Astrocyte (in vitro differentiated cells and primary cell): ENCODE measurements at places on chromosomes 7 and 10. TPM values are rescaled to one million over a fixed set of nuclear protein-coding genes. Genes with fewer than 3 reads are reported as not detected.

GRID1 gene
- 0.48 and 0.75 TPM in 2 replicates for total RNA-seq

PRXL2A gene
- 24.3 and 29.9 TPM in 2 replicates for total RNA-seq

C7orf33 gene
- not detected in 2 replicates for total RNA-seq

GNAT3 gene
- not detected in 2 replicates for total RNA-seq

VWA2 gene
- total RNA-seq: 0.25 TPM in 1 of 2 replicates, not detected in the other

TAS2R3 gene
- total RNA-seq: 1.00 and 1.2 TPM in 2 replicates

FAS gene
- total RNA-seq: 32.3 and 32.6 TPM in 2 replicates

DNA sequence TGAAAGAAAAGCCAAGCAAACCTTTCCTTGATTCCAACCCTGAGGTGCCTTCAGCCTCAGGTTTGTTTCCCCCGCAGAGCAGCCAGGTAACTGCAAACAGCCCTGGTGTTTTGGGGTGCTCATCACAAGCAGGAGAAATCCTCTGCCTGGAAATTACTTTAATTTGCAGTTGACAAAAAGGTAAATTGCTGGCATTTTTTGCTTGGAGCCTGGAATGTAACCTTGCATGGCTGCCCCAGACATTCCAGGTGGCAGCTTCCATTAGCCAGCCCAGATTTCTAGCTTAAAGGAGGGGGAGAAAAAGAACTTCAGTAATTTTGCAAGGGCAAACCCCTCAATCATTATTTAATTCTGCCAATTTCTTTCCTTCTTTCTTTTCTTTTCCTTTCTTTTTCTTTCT, 194.4 kb downstream of the MYOF start:
- DNase-seq: no peak

- DNase-seq: no peak
Observed at GRCh38 chr10:50420196-50420595, 168.9 kb upstream of the ASAH2 start.

- DNase-seq: no peak
Observed at GRCh38 chr7:33539659-33540400, 365.5 kb upstream of the BMPER start.

DNA sequence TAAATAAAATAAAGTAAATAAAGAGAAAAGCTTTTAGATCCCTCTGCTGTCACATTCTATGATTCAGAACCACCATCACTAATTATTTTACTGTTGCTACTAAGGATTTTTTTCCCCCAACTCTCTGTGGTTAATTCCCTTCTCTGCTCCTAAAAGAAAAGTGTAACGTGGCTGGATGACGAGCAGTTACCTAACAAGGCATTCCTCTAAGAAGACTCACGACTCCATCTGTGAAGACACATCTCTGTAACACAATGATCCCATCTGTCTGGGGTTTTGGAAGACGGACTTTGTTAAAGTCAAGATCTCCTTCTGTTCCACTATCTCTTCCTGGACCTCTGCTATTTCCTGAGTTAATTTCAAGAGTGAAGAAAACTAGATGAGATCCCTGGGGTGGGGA, 179.9 kb downstream of the SFMBT2 start:
- DNase-seq: peak; percentile 69

GRCh38 chr10:8365935-8366911, 311.7 kb downstream of the GATA3 start:
- peak; percentile 99 for DNase-seq

GRCh38 chr7:37048674-37049073, 324.4 kb upstream of the AOAH start:
- DNase-seq: no peak

DNA sequence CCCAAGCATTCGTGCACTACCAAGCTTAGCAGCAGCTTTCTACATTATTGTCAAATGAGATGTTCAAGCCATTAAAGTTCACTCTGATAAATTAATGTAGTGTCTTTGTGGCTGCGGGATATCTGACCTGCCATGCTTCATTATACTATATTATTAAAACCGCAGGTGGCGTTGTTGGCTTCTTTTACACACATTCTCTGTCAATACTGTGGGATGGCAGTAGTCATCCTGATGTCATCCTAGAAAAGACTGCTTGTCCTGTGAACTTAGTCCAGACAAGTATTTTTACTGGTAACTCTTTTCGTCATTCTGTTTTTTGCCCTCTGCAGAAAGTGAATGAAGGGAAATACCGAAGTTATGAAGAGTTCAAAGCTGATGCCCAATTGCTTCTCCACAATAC, 103.9 kb downstream of the ZMYND11 start:
- peak; percentile 86 for DNase-seq

DNA sequence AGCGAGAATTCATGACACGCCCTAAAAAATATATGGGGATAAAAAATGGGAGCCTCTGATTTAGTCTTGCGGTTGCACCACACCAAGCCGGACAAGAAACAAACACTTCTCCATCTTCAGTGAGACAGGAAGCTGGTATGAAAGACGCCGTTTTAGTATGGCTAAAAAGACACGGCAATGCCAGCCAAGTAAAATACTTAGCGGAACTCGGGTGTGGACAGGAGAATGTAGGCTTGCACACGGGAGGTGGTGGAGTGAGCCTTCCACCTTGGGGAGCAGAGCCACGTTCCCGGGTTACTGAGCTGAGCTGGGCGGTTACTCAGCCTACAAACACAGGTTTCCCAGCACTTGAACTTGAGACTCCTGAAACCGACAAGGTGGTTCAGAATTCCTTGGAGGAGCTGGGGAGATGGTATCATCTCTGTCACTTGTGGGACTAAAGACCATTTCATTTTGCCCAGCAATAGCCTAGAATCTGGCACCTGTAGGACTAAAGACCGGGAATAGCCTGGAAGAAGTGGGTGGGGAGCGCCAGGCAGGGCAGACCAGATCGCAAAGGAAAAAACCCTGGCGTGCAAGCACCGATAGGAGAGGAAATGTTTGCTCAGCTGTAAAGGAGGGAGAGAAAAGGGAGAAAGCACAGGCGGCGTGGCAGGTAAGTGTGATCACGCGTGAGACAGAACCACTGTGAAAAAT, 34.8 kb upstream of the SEPHS1 start:
- no peak for DNase-seq

DNA sequence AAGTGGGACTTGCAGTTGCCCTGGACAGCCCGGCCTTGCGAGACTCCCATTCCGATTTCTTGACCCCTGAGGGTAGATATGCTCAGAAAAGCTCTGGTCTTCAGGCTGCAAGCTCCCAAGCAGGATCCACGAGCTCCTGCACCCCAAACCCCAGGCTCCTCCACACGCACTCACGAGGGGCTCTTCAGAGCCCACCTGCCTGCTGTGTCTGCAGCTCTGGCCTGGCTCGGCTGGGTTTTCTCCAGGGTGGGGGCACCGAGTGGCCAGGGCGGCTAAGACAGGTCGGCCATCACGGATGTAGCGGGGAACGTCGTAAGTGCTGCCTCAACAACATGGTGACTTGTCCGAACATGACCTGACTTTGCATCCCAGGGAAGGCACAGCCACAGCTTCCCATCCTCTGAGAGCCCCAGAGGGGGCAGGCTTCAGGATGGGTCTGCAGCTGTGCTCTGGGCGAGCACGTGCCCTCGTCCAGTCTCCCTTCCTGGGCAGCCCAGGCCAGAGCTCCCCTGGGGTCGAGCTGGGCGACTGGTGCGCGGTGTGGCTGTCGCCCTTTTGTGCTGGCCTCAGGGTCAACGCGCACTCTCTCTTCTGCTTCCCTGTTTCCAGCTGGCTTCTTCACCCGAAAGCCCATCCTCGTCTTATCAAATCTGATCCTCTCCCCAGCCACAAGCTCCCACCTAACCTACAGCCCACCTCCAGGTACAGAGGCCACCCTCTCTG, 415.3 kb downstream of the DNAJB6 start:
- no peak for DNase-seq

DNA sequence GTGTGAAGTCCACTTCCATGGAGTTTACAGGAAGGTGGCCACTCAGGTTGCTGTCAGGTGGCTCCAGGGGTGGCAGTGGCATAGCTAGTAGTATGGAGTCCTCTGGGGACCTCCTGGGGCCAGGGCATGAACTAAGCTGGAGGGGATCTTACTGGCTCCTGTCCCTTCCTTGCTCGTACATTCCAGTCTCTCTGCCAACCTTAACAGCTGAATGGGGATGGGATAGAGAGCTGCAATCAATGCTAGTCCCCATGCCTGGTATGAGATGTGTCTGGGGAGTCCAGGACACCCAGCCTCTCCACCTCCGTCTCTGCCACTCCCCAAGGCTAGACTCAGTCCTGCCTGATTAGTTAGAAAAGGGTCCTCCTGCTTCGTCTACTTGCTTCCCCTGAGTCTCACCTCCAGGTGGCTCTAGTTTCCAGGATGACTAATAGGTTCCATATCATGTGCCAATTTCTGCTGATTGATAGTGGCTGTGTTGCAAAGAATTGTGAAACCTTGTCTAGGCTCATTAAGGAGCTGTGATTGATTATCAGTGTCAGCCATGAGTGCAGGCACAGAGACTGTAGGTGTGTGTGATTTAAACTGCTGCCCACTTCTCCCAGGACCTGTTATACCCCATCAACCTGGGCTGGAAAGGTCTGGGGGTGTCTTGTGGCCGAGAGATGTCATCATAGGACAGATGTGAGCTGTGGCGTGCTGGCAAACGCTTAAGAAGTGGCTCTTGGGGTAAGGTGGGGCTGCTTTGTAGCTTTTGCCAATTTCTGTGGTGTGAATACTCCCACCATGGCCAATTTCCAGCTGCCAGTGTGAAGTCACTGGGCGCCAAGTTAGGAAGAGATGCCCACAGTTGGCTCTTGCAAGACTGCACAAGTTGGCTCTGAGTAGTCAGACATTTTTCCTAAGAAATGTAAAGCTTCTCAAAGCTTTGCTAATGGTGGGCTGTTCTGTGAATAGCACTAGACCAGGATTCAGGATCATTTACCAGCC, 59.8 kb downstream of the COL13A1 start:
- peak; percentile 89 for DNase-seq

GRCh38 chr10:86194684-86195083, 171.9 kb downstream of the GRID1 start:
- DNase-seq: no peak

GRCh38 chr10:133279326-133280226, 2.9 kb upstream of the ADAM8 start:
- DNase-seq: no peak

DNA sequence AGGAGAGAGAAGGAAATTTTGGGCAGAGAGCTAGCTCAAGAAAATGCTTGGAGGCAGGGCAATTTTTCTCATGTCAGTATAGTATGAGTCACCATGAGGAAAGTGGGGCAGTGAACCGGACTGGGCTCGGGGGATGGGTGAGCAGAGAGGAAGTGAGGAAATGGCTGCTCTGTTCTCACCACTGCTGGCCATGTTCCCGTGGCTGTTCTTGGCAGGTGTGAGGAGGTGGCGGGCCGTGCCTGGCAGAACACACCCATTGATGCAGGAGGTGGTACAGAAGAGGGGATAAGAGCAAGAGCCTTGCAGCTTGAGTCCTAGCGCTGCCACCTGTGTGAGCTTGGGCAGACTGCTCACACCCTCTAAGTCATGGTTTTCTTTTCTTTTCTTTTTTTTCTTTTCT, 304.4 kb upstream of the LYZL1 start:
- peak; percentile 87 for DNase-seq

GRCh38 chr7:37371755-37372154, 76.9 kb downstream of the ELMO1 start:
- DNase-seq: no peak

- DNase-seq: no peak
Observed at GRCh38 chr10:22761569-22762220, 47.3 kb upstream of the PIP4K2A start.

DNA sequence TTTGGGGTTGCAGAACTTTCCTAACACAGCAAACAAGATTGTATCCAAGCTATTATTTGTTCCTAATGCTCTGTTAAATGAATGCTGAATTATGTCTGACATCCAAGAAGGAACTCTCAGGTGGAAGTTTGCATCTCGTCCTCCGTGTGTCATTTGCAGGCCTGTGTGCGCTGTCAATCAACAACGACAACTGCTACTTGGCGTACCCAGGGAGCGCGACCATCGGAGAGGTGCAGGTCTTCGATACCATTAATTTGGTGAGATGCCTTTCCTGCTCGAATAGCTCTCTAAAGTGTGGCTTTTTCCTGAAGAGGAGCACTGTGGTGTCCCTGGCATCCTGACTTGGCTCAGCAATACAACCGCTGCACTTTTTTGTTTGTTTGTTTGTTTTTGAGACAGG, 26.9 kb downstream of the WIPI2 start:
- DNase-seq: no peak

DNA sequence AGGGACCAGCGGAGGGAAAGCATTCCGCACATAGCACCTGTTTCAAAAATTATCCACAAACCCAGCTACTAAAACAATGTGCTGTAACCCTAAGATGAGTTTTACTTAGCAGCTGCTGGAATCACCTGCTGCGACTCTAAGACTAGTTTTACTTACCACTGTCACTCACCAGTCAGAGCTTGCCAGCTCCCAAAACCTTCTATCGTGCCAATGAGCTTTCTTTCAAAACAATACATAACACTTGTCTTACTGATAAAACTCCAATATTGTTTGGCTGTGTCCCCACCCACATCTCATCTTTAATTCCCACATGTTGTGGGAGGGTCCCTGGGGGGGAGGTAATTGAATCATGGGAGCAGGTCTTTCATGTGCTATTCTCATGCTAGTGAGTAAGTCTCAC, 18.4 kb downstream of the ST8SIA6 start:
- DNase-seq: no peak

DNA sequence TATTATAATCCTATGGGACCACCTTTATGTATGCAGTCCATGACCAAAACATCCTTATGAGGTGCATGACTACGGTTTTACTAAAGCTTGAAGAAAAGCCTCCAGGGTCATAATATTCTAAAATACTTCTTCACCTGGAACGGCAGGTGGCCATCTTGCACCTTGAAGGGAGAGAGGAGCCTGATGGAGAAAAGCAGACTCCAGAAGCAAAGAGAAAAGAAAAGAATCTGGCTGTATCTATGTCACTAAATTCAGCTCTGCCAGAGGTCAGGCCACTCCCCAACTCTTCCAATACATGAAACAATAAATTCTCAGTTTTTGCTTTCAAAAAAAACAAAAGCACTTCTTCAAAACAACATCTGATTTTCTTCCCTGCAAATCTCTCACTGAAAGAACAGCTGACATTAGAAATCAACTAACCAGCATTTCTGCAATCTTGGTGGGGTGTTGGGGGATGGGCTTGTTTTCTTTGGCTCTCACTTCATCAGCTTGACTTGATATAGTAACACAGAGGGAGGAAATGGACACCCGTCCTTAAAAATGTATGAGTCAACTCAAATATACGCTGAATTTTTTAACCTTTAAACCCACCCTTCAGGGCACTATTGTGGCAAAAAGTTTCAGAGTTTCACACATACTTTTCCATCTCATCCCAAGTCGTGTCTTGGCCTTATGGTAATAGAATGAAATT, 21.7 kb downstream of the HIBADH start:
- peak; percentile 65 for DNase-seq

DNA sequence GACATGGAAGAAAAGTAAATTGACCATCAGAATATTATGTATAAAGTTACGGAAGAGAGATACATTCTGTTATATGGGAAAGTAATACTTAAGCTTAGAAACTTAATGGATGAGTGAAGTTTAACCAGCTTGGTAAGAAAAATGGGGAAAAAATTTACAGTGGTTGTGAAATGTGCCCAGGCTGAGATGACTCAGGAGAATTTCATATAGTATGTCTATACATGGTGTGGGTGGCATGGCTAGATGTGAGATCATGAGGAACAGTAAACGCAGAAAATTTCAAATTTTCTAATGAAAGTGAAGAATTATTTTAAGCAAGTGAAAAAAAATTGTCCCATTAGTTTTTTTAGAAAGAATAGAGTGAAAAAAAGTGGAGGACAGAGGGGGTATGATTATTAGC, 552.5 kb upstream of the SORCS1 start:
- DNase-seq: no peak
